ENCODE measurements at places on chromosomes 4 and X.

GRCh38 chr4:189265515-189265914, 675.2 kb upstream of the FRG1 start:
- no peak for DNase-seq

- no peak for DNase-seq
Observed at GRCh38 chr4:147984065-147984777, 252.3 kb downstream of the ARHGAP10 start.

DNA sequence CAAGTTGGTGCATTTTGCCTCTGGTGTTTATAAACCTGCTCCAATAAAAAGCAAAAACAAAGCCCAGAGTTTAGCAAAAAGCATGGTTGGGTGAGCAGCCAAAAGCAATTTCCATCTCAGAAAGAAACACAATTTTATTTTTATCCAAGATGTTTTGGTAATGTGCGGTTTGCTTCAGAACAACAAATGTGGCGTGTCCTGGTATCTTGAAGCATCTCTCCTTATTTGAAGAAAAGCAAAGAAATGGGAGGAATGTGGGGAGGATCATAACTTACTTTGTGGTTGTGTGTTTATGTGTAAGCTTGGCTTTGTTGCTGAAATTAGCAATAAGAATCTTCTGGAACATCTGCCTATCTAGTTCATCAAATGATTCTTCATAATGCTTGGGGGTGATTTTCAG, 88.3 kb upstream of the DDX3X start:
- DNase-seq, result no peak

DNA sequence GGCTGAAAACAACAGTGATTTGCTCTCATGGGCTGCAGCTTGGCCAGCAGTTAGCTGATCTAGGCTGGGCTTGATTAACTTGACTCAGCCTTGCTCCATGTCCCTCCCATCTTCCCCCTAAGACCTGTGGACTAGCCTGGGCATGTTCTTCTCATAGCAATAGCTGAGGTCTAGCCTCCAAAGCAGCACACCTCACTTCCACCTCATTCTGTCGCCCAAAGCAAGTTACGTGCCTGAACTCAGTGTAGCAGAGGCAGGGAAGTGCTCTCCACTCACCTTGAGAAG, 62.2 kb downstream of the EVC start:
- no peak for DNase-seq

DNA sequence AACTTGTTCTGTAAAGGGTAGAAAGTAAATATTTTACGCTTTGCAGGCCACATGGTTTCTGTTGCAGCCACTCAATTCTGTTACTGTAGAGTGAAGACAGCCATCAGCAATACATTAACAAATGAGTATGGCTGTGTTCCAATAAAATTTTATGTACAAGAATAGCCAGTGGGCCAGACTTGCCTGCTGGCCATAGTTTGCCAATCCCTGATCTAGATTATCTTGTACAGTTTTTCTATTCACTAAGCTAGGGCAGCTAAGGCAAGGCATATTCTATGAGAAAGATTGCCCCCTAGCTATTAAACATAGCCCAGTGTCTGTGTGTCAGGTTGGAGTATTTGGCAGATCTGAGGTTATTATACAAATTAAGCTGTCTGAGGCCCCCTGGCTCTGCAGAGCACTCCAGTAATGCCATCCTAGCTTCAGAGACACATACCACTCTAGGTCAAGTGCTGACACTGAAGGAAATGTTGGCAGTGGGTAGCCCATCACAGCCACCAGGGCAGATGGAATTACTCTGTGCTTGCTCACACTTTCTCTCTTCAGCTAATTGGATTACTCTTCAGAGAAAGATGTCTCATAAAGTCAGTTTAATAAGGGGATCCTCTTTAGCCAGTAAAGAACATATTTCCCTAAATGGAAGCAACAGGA, 40.7 kb downstream of the MTTP start:
- no peak for DNase-seq

- DNase-seq, result no peak
Observed at GRCh38 chr4:189548484-189549125, 392.1 kb upstream of the FRG1 start.

DNA sequence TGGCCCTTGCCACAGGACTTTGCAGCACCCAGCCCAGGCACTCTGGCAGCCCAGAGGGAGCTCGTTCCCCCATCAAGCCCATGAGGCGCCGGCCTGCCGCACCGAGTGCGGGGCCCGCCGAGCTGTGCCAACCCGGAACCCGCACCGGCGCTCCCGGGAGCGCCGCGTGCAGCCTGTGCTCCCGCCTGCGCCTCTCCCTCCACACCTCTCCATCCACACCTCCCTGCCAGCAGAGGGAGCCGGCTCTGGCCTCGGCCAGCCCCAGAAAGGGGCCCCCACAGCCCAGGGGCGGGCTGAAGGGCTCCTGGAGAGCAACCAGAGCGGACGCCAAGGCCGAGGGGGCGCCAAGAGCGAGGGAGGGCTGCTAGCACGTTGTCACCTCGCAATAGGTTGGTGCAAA, 268.8 kb downstream of the MID1IP1 start:
- DNase-seq, result no peak

GRCh38 chr4:44996276-44996845, 270.0 kb upstream of the GNPDA2 start:
- no peak for DNase-seq

GRCh38 chr4:45668128-45668527, 455.7 kb downstream of the GABRG1 start:
- DNase-seq, result no peak

DNA sequence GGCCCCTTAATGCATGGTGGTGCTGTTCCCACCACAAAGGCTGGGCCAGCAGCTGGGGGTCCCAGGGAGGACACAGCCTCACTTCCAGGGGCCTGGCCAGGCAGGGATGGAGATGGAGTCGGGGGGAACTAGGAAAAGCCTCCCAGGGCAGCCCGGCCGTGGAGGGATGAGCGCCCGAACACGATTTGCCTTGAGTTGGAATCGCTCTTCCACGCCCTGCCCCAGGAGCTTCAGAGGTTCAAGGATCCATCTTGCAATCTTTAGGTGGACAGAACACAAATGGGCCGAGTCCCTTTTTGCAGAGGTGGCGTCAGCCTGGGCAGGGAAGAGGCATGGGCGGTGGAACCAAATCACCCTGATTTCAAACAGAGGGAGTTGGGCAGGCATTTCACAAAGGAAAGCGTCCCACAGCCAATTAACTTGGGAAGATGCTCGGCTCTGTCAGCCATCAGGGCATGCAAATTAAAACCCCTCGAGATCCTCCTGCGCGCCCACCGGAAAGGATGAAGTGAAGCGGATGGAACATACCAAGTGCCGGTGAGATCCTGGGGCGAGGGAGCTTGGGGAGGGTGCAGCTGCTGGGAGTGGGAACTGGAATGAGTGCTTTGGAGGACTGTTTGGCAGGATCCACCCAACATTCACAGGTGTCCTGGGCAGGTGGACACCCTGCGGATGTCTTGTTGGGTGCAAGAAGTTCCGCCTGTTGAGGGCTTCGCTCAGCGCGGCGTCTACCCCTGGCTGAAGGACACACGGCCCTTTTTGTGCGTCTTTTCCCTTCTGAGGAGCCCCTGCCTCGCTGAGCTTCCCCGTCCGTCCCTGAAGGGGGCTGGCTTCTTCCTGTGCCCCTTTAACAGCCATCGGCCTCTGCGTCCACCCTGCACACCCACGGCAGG, 75.7 kb downstream of the HTRA3 start:
- DNase-seq, result peak; percentile 20

DNA sequence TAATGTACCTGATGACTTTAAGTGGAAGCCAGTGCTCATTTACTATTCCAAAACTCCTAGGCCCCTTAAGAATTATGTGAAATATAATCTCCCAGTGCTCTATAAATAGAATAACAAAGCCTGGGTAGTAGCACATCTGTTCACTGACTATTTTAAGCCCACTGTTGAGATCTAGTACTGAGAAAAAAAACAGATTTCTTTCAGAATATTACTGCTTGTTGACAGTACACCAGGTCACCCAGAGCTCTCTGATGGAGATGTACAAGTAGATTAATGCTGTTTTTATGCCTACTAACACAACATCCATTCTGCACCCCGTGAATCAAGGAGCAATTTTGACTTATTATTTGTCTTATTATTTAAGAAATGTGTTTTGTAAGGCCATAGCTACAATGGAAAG, 75.7 kb downstream of the FAM47C start:
- no peak for DNase-seq

DNA sequence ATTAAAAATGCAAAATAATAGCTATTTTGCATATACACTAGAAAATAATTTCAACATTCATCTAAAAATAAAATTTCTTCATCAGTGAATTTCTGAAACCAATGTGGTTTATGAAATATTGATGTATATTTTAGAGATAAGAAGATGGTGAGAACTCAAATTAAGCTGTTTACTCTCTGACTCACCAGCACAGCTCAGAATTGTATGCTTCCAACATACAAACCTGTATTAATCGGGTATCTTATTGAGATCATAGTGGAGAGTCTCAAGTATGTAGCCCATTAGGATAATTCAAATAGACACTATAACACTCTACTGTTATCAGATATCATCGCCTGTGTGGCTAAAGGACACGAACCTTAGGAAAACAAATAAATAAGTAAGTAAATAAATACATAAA, 899.5 kb upstream of the INTU start:
- no peak for DNase-seq

DNA sequence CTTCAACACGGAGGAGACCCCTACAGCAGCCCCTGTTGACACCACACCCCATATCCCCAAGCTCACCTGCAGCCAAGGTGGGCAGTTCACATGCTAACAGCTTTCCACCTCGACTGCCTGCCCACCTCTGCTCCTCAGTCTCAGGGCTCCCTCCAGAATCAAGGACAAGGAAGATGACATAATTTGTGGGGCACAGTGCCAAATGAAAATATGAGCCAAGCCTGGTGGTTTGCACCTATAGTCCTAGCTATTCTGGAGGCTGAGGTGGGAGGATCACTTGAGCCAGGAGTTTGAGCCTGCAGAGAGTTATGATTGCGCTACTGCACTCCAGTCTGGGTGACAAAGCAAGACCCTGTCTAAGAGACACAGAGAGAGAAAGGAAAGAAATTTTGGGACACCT, 516.3 kb downstream of the BCOR start:
- DNase-seq, result no peak

DNA sequence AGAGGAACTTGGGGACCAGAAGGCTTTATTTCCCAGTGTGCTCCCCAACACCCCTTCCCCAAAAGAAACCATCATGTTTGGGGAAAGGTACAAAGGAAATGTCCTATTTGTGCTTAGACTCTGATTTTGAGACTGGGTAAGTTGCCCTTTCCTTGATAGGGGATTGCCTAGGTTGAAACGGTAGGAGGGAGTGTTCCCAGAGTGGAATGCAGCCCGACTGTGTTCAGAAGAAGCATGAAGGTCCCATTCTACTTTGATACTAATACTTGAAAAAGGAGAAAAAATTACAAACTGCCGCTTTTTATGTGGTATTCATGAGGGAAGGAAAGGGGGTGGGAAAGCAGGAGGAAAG, 32.4 kb upstream of the TMEM131L start:
- DNase-seq, result no peak

DNA sequence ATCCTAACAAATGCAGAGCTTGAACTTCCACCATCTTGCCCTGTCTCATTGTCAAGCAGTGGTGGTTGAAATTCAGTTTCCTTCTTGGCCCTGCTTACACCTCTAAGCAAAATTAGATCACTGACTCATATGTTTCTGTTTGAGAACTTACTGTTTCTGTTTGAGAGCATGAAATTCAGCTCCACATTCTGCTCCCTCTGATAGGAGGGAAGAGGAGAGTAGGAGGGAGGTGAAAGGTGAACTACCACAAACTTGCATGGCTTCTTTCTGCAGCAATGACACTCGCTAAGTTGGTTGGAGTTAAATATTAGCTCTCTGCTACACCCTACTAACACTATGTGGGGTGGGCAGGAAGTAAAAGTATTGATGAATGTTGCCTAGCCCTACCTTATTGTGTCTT, 117.8 kb upstream of the EDA2R start:
- no peak for DNase-seq

DNA sequence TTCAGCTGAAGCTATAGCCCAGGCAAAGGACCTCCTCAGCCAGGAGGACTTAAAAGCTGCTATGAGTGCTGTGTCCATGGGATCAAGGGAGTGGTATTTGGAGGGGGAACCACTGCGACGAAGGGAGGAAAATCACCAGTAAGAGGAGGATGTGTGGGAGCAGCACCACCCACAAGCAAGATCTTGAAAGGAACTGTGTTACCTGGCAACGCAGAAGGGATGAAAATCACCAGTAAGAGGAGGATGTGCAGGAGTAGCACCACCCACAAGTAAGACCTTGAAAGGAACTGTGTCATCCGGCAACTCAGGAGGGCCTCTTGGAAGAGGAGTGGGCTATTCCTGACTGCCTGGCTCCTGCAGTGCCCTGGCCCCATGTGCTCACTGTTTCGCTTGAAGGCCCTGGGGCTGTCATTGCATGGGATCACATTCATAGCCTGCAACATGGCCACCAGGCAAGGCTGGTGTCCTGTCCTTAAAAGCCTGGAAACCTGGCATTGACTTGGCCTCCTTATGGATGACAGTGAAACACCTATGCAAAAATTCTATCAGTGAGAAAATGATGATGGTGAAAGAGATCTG, 48.3 kb downstream of the TRMT44 start:
- DNase-seq, result no peak

DNA sequence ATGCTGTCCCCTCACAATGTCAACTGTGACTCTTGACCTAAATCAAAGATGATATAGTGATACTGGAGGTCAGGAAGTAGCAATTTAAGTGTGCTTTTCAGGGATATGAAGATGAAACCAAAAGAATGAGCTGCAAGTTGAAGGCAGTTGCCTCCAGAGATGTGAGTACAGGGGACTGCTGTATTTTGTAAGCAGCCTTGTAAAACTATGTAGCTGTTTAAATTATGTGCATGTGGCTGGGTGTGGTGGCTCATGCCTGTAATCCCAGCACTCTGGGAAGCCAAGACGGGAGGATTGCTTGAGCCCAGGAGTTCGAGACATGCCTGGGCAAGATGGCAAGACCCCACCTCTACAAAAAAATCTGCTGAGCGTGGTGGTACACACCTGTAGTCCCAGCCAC, 15.1 kb upstream of the TNIP2 start:
- no peak for DNase-seq

DNA sequence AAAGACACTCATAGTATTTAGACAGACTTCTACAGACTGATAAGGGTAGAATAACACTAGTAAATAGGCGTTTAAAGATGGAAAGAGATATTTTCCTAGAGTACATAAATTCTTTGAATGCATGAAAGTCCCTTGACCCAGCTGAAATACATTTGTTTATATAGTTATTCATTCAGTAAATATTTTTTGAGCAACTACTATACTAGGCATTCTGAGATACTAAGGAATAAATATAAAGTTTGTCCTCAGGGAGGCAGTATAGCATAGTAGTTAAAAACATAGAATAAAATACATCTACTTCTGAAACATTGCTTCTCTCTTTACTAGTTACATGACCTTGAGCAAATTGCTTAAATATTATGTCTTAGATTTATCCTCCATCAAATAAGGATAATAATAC, 27.4 kb downstream of the HMGN5 start:
- DNase-seq, result no peak

GRCh38 chrX:110316351-110317060, 1.4 kb downstream of the AMMECR1 start:
- DNase-seq, result no peak

DNA sequence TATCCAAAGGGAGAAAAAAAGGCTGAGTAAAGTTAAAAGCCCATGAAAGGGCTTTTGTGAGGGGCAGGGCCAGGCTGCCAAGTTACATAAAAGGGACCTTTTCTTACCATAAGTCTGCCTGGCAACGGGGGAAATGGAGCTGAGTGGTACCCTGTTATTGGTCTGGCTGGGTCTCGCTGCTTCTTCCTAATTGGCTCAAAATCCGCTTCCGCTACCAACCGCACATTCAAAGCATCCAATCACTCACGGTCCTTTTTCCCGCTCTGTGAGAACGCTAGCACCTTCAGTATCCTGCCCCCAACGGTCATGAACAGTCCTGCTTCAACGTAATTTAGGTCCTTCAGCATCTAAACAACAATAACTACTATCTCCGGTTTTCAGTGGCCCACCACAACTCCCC, 611 bp downstream of the TEX11 start:
- no peak for DNase-seq

All from activated T-cell treated with anti-CD3 and anti-CD28 coated beads, Interleukin-2, amount 50 U/mL, for 24 hours (primary cell).